ENCODE measurements at places on chromosomes 5 and 9. TPM values are rescaled to one million over a fixed set of nuclear protein-coding genes. Genes with fewer than 3 reads are reported as not detected.

The NR6A1 gene
- 1.2 TPM for total RNA-seq

The RORB gene
- total RNA-seq, result 0.04 TPM

The ASPN gene
- total RNA-seq, result not detected

The GLDC gene
- 0.64 TPM for total RNA-seq

The FCHSD1 gene
- 24.8 TPM for total RNA-seq

The ANKRD34B gene
- not detected for total RNA-seq

The ABO gene
- total RNA-seq, result not detected

The MYO10 gene
- not detected for total RNA-seq

The BRD9 gene
- total RNA-seq, result 50.1 TPM

DNA sequence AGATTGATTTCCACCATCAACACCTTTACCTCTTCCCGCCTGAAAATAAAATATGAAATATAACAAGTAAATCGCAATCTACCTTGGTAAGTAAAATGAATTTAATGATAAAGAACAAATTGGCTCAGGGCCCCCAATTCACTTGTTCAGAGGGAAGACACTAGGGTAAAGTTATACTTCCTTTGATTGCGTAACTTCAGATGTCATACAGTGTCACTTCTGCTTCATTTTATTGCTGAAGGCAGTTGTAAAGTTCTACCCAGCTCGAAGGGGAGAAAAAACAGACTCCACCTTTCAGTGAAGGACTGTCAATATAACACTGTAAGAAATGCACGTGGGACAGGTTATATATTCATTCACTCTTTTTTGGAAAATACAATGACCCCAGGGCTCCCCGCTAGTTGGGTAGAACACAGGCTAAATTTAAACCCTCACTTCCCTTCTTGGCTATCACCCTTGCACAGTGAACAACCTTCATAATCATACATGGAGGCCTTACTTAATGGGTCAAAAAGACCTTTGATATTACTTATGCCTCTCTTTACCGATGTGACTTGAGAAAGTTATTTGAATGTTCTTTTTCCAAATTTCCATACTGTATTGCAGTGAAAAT, 848.8 kb downstream of the MAT2B start:
- no peak overlapping the region for H3K27ac ChIP-seq
- H3K27me3 ChIP-seq, result no peaks in the 10 kb centered on the region
- no peaks in the 10 kb centered on the region for H3K36me3 ChIP-seq
- H3K4me1 ChIP-seq, result no peaks in the 10 kb centered on the region

- H3K36me3 ChIP-seq, result no peaks in the 10 kb centered on the region
- no peaks in the 10 kb centered on the region for H3K4me1 ChIP-seq
- DNase-seq, result no peak
- H3K27me3 ChIP-seq, result no peaks in the 10 kb centered on the region
Measured at GRCh38 chr5:104297076-104297475, 734.5 kb upstream of the NUDT12 start.

DNA sequence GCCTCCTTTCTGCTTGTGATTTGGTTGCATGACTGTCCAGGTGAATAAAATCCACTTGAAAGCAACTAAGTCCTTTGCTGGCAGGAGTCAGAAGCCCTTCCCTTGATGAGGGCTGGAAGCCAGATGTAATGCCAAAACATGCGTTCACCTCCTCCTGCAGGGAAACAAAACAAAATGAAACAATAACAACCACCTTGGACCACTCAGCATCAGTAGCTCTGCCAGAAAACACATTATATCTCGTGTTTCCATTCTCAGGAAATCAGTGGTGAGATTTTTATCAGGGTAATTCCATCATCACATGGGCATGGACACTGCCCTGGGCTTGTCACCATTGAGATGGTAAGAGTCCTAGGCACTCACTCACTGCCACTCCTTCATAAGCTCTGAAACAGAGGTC, 350.3 kb upstream of the ACTBL2 start:
- H3K27ac ChIP-seq, result no peak overlapping the region
- no peak for DNase-seq

DNA sequence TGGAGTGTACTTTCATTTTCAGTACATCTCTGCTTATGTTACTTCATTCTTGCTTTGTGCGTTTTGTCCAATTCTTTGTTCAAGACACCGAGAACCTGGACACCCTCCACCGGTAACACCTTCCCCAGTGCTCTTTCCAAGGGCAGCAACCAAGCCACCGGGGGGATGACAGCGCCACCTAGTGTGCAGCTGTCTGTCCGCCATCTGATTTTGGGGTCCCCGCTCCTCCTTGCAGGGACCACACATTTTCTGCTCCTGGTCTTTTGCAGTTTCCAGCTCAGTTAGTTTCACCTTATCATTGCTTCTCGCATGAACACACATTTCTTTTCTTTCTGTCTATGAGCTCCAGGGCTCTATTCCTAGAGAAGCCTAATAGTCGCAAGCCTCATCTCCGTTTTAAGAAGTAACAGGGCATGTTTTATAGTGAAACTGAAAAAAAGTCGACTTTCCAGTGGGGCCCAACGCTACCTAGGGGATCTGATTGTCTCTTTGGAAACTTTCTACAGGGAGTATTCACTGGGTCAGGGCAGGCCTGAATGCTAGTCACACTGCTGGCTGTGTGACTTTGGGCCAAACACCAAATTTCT, 152.1 kb downstream of the FSTL4 start:
- no peak overlapping the region for H3K4me3 ChIP-seq
- DNase-seq, result peak; percentile 43
- H3K36me3 ChIP-seq, result no peaks in the 10 kb centered on the region
- no peaks in the 10 kb centered on the region for H3K4me1 ChIP-seq
- no peak overlapping the region for H3K27ac ChIP-seq
- H3K27me3 ChIP-seq, result no peaks in the 10 kb centered on the region

DNA sequence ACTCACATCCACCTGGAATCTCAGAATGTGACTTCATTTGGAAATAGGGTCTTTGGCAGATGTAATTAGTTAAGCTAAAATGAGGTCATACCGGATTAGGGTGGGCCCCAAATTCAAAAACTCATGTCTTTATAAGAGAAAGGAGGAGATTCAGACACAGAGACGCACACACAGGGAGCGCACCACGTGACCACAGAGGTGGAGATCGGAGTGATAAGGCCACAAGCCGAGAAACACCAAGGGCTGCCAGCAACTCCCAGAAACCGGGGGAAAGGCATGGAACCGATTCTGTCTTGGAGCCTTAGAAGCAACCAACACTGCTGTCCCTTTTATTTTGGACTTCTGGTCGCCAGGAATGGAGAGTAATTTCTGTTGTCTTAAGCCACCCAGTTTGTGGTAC, 31.8 kb upstream of the LMX1B start:
- DNase-seq, result no peak
- no peak overlapping the region for H3K4me3 ChIP-seq
- no peak overlapping the region for H3K27ac ChIP-seq

DNA sequence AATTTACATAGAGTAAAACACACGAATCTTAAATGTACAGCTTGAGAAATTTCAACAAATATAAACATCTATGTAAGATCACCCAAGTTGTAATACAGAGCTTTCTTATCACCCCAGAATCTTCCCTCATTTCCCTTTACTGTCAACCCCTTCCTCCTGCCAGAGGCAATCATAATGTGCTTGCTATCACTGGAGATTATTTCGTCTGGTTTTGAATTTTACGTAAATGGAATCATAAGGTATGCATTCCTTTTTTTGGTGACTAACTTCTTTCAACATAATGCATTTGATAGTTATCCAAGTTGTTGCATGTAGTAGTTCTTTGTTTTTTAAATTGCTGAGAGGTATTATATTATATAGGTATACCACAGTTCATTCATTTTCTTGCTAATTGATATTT, 37.5 kb upstream of the GPR151 start:
- H3K27me3 ChIP-seq, result peaks cover 4% of the 10 kb centered on the region
- no peak for DNase-seq
- no peak overlapping the region for H3K27ac ChIP-seq
- no peaks in the 10 kb centered on the region for H3K36me3 ChIP-seq
- H3K4me1 ChIP-seq, result no peaks in the 10 kb centered on the region

- DNase-seq, result no peak
- H3K4me3 ChIP-seq, result no peak overlapping the region
- H3K36me3 ChIP-seq, result no peaks in the 10 kb centered on the region
- no peak overlapping the region for H3K27ac ChIP-seq
Measured at GRCh38 chr9:93306081-93306480, 122.1 kb downstream of the WNK2 start.

- no peaks in the 10 kb centered on the region for H3K4me1 ChIP-seq
- no peak overlapping the region for H3K27ac ChIP-seq
Measured at GRCh38 chr5:24208686-24209106, 436.1 kb downstream of the CDH10 start.

DNA sequence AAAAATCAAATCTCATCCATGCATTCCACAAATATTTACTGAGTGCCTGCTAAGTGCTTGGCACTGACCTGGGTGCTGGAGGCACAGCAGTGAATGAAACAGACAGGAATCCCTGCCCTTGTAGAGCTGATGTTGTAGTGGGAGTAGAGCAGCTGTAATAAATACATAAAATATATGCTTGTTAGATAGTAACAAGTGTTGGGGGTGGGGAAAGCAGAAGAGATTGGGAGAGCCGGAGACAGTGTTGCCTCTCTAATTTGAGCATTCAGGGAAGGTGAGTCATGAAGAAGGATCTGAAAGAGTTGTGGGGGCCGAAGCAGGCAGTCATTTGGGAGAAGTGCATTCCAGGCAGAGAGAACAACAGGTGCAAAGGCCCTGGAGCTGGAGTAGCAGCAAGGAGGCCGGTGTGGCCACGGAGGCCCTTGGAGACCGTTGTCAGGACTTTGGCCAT, 97.9 kb downstream of the ZNF618 start:
- DNase-seq, result no peak
- no peaks in the 10 kb centered on the region for H3K4me1 ChIP-seq
- no peak overlapping the region for H3K4me3 ChIP-seq
- H3K36me3 ChIP-seq, result no peaks in the 10 kb centered on the region
- no peaks in the 10 kb centered on the region for H3K27me3 ChIP-seq

DNA sequence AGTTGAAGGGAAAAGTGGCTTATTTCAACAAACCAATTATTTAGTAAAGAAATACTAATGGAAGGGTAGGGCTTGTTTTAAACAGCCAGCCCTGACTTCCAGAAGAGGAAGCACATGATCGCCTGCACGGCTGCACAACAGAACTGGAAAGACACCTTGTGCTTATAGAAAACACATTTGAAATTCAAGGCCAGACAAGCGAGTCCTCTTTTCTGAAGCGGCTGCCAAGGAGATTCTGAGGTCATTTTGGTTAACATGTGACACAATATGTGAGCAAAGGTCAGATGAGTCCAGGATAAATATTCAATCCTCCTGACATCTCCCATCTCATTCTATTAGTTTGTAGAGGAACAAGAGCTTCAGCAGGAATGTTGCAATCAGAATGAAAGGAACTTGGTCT, 461.4 kb upstream of the ST8SIA4 start:
- H3K4me1 ChIP-seq, result no peaks in the 10 kb centered on the region
- no peak for DNase-seq
- H3K36me3 ChIP-seq, result no peaks in the 10 kb centered on the region

- H3K4me1 ChIP-seq, result peaks cover 64% of the 10 kb centered on the region
- H3K27me3 ChIP-seq, result no peaks in the 10 kb centered on the region
- no peak overlapping the region for H3K4me3 ChIP-seq
- H3K27ac ChIP-seq, result no peak overlapping the region
- H3K36me3 ChIP-seq, result peaks cover 10% of the 10 kb centered on the region
- no peak for DNase-seq
Measured at GRCh38 chr9:126399789-126400188, 73.2 kb downstream of the MVB12B start.

DNA sequence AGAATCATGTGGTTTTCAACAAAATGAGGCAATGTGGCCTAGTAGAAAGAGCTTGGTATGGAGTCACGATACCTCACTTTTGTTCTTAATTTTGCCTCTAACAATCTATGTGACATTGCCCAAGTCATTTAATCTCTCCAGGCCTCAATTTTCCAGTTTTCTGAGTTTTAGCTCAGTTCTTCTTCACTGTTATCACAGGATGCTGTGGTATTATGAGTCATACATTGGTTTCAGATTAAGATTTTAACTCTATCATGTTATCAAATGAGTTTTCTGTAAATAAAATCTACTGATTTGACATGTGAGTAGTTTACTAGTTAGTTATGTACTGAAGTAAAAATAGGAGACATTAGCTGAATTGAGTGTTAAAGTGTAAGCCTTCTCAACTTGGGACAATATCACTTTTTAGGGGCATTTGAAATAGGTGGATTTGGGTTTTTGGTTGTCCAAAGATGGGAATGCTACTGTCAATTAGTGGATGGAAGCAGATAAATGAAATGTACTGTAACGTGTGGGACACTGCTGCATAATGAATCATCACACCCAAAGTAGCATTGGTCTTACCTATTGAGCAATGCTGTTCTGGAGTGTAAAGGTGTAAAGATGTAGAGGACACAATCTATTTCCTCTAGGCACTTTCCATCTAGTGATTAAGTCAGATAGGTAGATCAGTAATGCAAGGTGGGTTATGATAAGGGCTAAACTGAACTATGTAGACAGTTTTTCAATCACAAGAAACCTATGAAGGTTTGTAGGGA, 73.3 kb downstream of the NNT start:
- peaks cover 24% of the 10 kb centered on the region for H3K36me3 ChIP-seq
- no peaks in the 10 kb centered on the region for H3K27me3 ChIP-seq
- H3K4me3 ChIP-seq, result no peak overlapping the region
- H3K27ac ChIP-seq, result peak overlapping the region; percentile 38
- no peak for DNase-seq
- peaks cover 3% of the 10 kb centered on the region for H3K4me1 ChIP-seq

DNA sequence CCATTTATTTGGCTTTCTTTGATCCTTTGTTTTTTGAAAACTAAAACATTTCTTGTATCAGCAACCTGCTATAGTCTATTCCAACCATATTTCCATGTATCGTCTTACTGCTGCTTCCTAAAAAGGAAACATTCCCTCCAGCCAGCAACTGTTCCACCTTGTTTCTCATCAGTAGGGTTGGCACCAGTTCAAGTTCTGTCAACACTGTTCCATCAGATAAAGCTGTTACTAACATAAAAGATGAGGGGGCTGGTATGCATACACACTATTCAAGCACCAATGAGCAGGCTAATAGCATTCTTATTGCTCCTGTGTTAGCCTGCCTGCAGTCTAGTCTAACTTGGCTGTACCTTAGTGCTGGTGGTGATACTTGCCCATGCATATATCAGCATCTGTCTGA, 178.3 kb downstream of the CWC27 start:
- H3K36me3 ChIP-seq, result peaks cover 8% of the 10 kb centered on the region
- H3K4me3 ChIP-seq, result no peak overlapping the region
- DNase-seq, result no peak
- H3K4me1 ChIP-seq, result no peaks in the 10 kb centered on the region
- H3K27me3 ChIP-seq, result no peaks in the 10 kb centered on the region
